ENCODE measurements at places on chromosomes 7 and 10.

DNA sequence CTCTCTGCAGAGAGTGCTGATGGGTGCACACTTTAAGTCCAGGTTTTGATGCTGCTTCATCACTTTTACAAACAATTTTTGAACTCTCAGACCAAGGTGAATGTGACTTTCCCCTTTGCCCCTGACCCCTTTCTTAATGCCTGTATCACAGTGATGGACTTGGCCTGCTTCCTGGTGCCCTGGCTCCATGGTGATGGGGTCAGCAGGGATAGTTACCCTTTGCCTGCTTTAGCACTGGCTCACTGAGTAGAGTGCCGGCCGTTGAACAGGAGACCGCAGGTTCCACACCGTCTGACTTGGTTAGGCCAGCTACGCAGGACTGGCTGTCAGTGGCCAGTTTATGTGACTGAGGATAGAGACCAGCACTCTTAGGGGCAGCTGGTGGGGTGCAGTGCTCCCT, 40.1 kb downstream of the LRGUK start:
- DNase-seq = no peak

DNA sequence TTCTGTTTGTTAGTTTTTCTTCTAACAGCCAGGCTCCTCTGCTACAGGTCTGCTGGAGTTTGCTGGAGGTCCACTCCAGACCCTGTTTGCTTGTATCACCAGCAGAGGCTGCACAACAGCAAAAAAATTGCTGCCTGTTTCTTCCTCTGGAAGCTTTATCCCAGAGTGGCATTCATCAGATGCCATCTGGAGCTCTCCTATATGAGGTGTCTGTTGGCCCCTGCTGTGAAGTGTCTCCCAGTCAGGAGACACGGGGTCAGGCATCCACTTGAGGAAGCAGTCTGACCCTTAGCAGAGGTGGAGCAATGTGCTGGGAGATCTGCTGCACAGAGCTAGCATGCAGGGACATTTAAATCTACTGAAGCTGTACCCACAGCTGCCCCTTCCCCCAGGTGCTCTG, 26.7 kb upstream of the CROT start:
- no peak for DNase-seq

- DNase-seq = no peak
Observed at GRCh38 chr7:3193379-3194120, 107.5 kb upstream of the SDK1 start.

- no peak for DNase-seq
Observed at GRCh38 chr7:29859524-29860185, 53.3 kb downstream of the WIPF3 start.

GRCh38 chr10:88820748-88821401, 18.3 kb downstream of the LIPM start:
- DNase-seq = no peak

- no peak for DNase-seq
Observed at GRCh38 chr10:111079241-111079760, 2.5 kb downstream of the ADRA2A start.

DNA sequence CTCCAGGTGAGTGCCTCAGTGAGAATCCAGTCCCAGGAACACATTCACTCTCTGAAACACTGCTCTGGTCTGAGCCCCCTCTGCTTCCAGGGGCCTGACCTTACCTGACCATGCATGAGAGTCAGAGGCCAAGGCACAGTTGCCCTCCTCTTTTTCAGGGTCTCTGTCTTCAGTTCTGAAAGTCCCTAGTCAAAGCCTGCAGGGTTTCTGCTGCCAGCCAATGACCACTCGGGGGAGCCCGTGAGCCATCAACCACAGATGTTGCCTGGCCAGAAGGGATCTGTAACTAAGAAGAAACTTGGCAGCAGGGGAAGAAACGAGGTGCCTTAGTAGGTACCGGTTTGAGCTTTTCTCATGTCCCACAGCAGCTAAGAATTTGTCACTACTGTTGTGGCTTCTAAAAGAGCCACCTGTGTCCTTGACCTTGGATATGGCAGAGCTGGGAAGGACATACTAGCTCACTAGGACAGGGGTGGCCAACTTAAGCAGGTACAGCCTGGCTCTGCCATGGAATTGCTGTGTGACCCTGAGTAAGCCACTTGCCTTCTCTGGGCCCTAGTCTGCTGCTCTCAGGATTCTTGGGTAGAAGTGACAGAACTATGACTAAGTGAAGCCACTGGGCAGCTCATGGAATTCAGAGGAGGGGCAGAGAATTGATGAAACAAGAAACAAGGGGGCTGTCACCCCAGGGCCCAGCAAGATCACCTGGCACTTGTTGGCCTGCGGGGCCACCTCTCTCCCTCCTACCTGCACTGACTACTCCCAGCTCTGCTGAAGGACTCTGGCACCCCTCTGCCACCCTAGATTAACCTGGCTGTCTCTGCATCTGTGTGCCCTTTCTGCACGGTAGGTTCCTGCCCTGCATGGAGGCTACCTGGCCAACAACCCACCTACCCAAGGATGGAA, 83.8 kb upstream of the GPR26 start:
- peak; percentile 6 for DNase-seq

GRCh38 chr10:17025444-17026295, 103.9 kb downstream of the CUBN start:
- DNase-seq = no peak

DNA sequence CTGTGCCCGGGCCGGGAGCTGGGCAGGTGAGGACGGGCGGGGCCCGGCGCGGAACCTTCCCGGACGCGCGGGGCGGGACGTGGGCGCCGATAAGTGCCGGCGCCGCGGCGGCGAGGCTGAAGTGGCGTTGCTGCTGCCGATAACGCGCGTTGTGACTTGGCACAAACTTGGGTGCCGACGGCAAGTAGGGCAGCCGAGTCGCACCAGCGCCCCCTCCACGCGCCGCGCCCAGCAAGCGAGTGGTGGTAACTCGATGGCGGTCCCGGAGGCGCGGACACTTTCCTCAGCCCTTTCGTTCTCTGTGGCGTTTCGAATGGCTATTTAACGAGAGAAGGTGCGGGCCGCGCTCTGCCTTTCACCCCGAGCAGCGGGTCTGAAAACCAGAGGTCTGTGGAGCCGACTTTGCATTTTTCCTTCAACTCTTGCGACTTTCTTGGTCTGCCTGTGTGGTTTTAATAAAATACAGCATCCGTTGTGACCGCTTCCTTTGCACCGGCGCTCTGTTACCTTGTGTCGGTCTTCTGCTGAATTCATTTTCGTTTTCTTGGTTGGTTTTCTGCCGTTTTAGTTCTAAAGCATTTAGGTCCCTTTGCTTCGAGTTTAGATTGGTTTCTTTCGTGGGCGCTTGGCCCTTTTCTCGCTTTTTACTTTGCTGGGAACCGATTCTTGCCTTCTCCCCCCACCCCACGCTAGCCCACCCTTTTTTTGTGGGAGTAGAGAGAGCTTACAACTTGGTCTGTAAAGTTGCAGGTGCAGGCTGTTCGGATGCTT, 701 bp downstream of the STK17A start:
- peak; percentile 15 for DNase-seq

- DNase-seq = no peak
Observed at GRCh38 chr7:105808703-105809590, 67.5 kb downstream of the ATXN7L1 start.

DNA sequence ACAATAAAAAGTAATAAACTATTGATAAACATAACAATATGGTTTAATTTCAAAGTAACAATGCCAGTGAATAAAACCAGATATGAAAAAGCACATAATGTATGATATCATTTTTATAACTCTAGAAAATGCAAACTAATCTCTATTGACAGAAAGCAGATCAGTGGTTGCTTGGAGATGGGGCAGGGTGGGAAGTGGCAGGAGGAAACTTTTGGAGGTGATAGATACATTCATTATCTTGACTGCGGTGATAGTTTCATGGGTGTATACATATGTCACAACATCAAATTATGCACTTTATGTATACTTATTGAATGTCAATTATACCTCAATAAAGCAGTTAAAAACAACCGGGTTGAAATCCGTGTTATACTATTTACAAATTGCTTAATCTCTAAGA, 16.0 kb upstream of the C1GALT1 start:
- no peak for DNase-seq

GRCh38 chr7:106775552-106775936, 89.5 kb upstream of the PIK3CG start:
- DNase-seq = no peak
